ENCODE measurements at places on chromosomes 7 and 10.

DNA sequence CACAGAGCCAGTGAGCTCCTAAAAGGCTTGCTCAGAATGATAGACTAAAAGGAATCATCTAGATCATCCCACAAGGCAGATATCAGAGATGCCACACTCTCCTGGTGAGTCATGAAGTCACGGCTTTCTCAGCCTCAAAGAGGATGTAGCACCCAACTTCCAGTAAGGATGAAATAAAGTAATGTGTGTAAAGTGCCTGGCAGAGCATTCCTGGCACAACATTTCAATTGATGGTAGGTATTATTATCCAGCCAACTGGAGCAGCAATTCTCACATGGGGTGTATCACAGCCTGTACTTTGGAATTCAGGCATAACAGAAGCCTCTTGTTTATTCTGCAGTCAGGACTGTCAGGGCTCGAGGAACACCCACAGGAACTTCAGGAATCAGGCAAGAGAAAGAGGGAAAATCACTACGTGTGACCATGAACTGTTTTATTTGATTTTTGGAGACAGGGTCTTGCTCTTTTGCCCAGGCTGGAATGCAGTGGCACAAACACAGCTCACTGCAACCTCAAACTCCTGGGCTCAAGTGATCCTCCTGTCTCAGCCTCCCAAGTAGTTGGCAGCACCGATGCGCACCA, 5.3 kb upstream of the NAT16 start:
- no peak for DNase-seq

DNA sequence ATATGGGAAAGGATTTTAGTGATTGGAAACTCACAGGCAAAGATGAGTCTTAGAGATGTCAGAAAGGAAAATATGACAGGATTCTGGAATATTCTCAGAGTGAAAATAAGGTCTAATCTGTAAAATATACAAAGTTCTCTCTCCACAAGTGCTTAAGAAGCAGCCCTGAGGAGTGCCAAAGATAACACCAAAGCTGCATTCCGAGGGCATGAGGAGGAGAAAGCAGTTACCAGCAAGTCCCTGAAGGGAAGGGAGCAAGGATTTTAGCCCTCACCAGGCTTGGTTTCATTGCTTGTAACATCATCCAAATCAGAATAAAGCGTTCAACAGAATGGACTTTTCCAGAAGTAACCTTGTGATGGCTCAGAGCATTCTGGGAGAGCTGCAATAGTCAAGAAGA, 31.4 kb upstream of the DLX6 start:
- no peak for DNase-seq

GRCh38 chr7:17230099-17230807, 68.2 kb upstream of the AHR start:
- DNase-seq, result no peak

DNA sequence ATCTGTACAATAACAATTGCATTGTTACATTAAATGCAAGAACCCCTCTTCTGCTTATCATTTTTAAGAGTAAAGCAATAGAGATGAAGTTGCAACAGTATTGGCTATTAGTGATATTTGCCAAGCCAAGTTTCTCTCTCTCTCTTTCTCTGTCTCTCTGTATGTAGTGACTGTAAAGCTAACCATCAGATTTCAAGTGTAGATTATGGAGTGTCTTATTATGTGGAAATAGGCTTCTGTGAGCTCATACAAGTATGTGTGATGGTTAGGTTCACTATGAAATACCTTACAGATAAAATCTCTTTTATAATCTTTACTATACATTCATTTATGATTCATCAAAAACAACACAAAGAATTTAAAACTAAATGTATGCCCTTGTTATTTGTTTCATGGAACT, 28.6 kb upstream of the NRP1 start:
- DNase-seq, result no peak

DNA sequence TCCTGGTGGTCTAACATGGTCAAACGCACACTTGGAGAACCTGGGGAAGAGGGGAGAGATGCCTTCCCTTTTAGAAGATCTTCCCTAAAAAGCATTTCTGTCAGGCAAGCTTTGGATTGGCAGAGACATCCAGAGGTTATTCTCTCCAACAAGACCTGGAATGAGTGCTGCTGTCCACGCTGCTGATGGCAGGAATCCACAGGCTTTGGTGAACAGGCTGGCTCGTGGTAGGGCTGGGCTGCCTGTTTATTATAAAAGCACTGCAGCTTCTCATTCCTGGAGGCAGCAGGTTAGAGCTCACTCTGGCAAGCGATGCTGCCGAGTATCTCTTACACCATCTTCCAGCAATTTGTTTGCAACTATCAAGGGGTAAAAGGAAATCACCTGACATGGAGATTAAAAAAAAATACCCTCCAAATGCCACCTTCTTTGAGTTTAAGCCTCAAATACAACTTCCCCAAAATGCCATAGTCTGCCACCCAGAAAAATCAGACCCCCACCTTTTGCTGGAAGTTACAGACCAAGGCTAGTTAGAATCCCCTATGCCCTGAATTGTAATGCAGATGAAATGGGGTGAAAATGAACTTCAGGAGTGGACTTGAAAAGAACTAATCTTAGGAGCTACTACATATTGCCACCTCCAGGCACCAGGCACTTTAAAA, 152.1 kb upstream of the KMT2E start:
- no peak for DNase-seq

Data from pulmonary artery endothelial cell (primary cell).